ENCODE measurements at places on chromosomes 4 and X.

- peak; percentile 85 for DNase-seq
Measured at GRCh38 chr4:129545599-129546278, 449.8 kb downstream of the C4orf33 start.

DNA sequence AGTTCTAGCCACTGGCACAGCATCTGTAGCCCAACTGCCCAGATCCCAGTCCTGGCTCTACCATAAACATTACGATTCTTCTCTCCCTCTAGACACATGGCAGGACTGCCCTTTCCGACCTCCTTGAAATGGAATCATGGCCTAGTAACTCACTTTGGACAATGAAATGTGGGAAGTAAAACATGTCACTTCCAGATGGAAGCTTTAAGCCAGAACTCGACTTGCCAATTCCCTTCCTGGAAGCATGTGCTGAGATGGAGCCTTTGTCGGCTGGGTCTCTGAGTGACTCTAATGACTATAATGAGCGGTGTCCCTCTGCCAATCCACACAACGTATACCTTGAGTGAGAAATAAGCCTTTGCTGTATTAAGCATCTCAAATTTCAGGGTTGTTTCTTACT, 34.7 kb downstream of the SH3RF1 start:
- no peak for DNase-seq

- DNase-seq = no peak
Measured at GRCh38 chrX:28311466-28311865, 275.8 kb upstream of the IL1RAPL1 start.

DNA sequence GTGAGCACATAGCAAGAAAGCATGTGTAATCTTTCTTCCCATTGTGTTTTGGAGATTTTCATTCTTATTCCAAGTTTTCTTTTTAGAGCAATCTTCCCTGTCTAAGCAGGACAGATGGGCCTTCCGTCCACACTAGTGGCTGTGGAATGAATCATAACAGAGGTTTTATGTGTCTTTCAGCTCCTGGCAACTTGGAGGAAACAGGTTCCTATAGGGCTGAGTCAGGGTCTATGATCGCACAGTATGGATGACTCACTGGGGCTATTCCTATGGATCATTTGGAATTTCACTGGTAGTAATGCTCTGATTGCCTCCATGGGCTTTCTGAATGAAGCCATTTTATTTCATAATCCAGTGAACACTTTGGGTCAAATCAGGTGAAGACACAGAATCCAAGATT, 51.8 kb upstream of the CBLL2 start:
- DNase-seq = peak; percentile 40

- no peak for DNase-seq
Measured at GRCh38 chr4:84495794-84496261, 3.3 kb downstream of the NKX6-1 start.

DNA sequence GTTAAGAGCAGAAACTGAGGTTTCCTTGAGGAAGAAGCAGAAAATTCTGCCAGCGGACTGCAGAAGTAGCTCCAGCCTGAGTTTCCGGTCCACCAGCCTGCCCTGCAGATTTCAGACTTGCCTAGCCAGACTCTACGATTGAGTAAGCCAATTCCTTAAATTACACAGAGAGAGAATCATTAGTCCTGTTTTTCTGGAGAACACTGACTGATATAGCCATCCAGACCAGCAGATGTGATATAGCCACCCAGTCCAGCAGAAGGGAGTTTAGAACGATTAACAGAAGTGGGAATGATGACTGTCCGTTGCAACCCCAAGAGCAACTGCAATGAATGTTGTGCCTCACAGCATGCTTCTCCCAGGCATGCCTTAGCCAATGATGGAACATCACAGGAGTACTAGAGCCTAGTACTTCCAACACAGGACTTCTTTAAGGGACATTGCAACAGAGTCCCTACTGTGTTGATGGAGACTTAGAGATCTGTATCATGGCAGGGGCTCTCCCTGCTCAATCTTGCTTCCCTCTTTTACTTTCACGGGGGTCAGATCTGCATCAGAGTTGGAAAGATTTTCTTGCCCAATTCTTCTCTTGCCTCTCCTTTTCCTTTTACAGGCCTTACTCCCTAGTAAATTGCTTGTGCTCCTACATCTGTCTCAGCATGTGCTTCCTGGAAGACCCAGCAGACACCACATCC, 264.6 kb upstream of the CLNK start:
- DNase-seq = no peak

DNA sequence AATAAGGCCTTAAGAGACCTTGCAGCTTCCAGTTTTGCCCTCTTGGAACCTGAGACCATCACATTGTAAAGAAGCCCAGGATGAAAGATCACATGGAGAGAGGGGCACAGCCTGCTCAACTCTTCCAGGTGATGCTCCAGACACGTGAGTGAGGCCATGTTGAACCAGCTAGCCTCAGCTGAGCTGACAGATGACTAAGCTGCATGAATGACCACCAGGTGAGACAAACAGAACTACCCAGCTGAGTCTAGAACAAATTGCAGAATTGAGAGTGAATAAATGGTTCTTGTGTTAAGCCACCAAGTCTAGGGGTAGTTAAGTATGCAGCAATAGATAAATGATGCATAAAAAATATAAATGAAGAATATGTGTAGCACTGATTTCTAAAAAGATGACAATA, 16.8 kb upstream of the GPR82 start:
- DNase-seq = no peak

DNA sequence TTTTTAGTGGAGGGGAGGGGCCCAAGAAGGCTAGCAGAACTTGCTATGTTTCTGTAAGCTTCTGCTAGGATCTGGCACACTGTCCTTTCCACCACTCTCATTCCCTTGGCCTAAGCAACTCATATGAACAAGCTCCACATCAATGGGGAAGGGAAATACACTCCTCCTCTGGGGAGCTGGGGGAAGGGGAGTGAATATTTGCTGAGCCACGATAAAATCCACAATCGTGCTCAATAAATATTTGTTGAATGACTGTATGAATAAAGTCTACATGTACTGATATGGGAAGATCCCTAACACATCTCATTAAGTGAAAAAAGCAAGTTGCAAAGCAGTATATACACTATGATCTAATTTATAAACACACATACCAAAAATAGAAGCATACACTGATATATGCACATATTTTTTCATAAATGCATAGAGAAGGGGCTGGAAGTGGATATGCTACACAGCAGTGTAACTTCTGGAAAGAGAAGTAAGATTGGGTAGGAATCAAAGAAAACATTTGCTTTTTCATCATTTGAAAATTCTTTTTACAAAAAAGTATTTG, 95.8 kb upstream of the EFHC2 start:
- DNase-seq = no peak

DNA sequence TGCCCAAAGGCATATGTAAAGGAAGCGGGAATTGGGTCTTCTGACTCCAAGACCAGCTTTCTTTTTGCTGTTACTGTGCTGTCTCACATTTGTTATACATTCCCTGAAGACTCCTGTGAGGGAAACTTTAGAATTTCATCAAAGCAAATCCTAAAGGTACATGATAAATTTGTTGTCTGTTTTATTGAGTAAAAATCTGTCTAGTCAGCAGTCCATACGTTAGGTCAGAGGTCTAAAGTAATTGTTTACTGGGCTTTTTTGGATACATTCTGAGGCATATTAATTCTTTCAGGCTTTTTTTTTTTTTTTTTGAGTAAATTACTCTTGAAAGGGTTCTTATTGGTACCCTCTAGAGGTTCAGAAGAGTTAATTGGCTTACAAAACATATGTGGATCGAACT, 347.2 kb downstream of the RPA4 start:
- DNase-seq = no peak

DNA sequence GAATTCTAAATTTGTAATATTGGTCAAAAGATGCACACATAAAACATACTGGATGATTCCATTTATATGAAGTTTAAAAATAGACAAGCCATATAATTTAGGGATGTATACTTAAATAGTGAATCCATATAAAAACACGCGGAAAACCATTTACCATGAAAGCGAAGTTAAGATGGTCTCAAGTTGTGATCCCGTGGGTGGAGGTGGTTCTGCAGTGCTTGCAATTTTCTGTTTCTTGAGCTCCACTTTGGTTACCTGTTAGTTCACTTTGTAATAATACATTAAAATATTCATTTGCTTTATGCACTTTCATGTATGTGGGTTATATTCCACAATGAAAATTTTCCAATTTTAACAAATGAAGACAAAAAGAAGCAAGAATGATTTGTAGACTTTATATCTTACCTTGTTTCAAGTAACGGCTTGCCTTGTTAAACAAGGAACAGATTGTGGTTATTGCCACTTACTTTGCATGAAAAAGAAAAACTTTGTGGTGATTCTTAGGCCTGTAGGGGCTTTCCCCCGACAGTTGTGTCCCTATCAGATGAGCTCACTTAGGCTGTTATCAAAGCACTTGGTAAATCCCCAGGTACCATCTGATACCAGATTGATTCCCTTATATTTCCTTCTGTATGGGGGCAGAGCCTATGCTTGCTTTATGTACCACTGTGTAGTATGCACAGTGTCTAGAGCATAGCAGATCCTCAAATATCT, 12.2 kb downstream of the UCP1 start:
- no peak for DNase-seq

GRCh38 chrX:20042221-20042620, 51.4 kb upstream of the BCLAF3 start:
- peak; percentile 13 for DNase-seq

DNA sequence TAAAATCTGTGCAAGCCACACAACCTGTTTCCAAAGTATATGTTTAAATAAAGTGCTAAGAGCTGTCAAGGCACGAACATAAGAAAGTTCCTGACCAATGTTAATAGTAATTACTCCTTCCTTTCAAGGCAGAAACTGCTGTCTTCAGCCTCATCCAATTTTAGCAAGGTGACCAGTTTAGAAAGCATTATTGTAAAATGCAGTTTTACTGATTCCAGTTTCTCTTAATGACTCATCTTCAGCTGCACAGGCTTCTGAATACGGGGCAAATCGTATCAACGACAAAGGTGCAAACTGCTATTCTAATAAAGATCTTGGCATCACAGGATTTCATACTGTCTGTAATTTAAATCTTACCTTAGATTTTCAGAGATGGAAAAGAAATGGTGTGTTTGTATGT, 87.5 kb downstream of the PPP3CA start:
- DNase-seq = no peak

DNA sequence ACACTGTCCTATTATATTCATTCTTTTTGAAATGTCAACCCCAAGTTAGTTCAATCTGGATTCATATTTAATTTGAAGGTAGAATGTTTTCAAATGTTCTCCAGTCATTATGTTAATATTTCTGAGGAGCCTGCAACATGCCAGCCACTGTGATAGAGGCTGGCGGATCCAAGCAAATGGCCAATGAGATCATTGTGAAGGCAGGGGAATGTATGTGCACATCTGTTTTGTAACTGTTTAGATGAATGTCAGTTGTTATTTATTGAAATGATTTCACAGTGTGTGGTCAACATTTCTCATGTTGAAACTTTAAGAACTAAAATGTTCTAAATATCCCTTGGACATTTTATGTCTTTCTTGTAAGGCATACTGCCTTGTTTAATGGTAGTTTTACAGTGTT, 1.6 kb downstream of the CXCL1 start:
- DNase-seq = peak; percentile 89

DNA sequence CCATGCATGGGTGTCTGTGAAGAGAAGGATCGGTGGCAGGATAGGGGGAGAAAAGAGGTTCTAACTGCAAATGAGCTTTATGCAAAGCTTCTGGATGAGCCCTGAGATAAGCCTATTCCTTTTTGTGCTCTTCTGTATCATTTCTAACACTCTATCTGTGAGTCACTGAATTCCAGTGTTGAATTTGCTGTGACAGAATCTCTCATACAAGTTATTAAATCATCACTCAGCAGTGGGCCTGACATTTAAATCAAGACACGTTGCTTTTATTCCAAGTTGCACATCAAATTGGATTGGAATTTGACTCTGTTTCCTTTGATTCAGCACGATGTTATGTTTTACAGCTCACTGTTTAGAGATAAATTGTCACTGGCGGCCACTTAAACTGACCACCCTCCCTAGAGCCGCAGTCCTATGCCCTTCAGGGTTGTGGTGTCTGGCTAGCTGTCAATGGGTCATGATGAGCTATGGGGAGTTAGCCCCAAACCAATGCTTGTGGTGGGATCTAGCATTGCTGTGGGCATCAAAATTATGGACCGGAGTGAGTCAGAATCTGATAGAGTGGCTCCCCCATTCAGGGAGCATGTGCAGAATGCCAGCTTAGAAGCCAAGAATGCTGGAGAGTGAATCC, 42.7 kb downstream of the LHFPL1 start:
- DNase-seq = peak; percentile 51

DNA sequence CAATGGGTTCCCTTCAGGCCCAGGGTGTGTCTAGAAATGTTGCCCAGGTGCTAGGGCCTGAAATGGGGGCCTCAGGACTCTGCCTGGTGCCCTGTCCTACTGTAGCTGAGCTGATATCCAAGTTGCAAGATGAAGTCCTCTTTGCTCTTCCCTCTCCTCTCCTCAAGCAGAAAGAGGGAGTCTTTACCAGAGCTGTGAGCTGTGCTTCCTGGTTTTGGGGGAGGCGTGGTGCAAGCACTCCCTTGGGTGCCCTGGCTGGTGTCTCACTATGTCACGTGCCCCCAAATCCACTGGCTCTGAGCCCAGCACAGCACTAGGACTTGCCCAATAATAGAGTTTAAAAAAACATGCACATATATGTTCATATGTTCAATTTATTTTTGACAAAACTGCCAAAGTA, 29.3 kb upstream of the CT47A1 start:
- DNase-seq = no peak

- no peak for DNase-seq
Measured at GRCh38 chr4:2924765-2925301, 38.4 kb downstream of the NOP14 start.
